Activated naive CD4-positive, alpha-beta T cell treated with anti-CD3 and anti-CD28 coated beads, Interleukin-2, amount 10 ng/mL, durations not matched to agents 7 days and 5 days (primary cell): ENCODE measurements at places on chromosomes 1 and 21.

DNA sequence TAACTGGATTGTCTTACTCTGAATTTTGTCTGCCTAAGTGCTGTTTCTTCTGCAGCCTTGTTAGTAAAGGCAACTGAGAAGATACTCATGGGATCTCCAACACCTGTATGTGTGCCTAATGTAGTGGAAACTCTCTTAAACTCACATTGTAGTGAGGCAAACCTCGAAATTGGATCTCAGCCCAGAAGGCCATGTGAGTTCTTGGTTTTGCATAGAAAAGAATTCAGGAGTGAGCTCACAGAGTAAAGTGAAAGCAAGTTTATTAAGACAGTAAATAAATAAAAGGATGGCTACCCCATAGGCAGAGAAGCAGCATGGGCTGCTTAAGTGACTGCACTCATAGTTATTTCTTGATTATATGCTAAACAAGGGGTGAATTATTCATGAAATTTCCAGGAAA, 1344.7 kb downstream of the NCAM2 start:
- DNase-seq: no peak

DNA sequence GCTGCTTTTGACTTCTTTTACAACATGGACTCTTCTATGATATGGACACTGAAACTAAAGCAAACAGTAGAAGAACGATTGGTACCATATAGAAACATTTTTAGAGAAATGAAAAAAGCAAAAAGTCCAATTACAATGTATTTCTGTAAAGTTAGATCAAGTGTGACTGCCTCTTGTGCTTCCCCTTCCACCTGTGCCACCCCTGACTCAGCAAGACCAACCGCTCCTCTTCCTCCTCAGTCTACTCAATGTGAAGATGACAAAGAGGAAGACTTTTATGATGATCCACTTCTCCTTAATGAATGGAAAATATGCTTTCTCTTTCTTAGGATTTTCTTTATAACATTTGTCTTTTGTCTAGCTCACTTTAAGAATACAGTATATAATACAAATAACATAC, 66.9 kb downstream of the PHTF1 start:
- no peak for DNase-seq

GRCh38 chr21:44413566-44414290, 41.6 kb upstream of the LRRC3 start:
- DNase-seq: no peak

- DNase-seq: no peak
Observed at GRCh38 chr1:167404161-167404888, 114.0 kb downstream of the CD247 start.

DNA sequence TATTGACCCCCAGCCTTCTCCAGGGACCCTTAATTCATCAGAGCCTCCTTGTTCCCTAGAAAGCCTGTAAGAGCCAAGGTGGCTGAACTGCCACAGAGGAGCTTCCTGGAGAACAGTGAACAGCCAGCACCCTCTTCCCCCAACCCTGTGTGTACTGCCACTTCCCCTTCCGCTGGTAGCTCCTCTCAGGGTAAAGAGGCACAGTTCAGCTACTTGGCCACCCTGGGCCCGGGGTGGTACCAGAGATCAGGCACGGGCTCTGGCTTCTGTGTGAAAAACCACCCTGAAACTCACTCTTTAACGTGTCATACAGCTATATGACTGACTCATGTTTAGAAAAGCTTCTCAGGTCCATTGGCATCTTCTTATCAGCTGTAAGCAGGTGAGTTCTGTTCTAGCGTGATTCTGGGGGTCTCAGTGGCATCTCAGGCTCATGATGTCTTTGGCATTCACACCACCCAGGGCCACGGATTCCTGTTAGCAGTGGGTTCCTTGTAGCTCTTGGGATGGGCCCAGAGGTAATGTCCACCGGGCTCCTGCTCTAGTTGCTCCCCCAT, 22.4 kb downstream of the ARMH1 start:
- DNase-seq: peak; percentile 61

- no peak for DNase-seq
Observed at GRCh38 chr1:167548059-167548932, 5.3 kb downstream of the CREG1 start.

DNA sequence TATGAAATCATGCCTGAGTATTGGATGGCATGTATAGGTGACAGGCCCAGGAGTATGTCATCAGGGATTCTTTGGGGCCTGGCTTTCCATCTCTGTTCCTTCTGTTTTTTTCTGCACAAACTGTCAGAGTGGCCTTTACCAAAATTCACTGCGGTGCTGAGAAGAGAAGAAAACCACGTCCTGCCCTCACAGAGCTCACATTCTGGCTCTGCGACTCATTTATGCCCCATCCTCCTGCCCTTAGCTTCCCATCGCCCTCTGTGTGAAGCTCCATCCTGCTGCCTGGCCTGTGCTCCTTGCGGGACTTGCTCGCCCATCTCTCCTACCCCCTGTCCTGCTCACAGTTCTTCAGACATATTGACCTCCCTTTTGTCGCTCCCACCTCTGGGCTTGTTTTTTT, 73.4 kb downstream of the HUNK start:
- no peak for DNase-seq
